ENCODE measurements at places on chromosomes 2 and 18. TPM values are rescaled to one million over a fixed set of nuclear protein-coding genes. Genes with fewer than 3 reads are reported as not detected.

Gene BMP10
- not detected for total RNA-seq

DNA sequence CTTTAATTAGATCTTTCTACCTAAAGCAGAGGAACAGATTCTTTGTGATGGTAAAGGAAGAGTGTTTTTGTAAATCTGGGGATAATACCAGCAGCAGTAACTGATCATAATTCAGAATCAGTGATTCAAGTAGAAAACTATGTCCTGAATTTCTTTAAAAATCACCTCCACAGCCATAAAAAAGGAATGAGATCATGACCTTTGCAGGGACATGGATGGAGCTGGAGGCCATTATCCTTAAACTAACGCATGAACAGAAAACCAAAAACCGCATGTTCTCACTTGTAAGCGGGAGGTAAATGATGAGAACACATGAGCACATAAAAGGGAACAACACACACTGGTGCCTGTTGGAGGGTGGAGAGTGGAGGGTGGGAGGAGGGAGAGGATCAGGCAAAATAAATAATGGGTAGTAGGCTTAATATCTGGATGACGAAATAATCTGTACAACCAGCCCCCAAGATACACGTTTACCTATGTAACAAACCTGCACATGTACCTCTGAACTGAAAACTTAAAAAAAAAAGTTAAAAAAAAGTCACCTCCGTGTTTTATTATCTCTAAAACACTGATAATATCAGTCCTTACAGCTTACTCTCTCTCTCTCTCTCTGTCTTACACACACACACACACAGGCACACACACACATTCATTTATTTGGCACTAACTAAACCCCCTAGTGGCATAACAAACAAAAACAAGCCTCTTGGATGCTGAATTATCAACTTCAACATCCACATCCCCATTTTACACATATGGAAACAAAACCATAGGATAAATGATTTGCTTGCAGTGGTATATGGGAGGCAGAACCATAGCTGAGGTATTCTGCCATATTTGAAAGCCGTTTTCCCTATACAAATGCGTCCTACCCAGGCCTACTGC is 1.4 kb downstream of the TM4SF20 start:
- DNase-seq = peak; percentile 23

- no peak for DNase-seq
These were observed 22.4 kb upstream of the REV1 start for GRCh38 chr2:99512181-99512591.

GRCh38 chr2:105756435-105756834 is 11.7 kb downstream of the NCK2 start:
- no peak for DNase-seq

DNA sequence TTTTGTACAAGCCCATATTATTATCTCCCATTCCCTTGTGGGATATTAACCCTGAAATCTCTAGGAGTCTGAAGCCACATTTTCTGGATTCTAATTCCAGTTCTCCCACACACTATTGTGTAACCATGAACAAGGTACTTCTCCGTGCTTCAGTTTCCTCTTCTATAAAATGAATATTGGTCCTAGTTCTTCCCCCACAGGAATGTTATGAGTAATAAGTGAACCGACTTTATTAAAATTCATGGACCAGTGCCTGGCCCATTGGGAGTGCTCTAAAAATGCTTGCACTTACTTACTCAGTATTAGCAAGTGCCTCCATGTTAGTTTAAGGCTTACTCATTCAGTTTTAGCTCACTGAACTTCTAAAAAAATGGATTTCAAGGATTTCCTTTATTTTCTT is 1.4 kb upstream of the ACMSD start:
- DNase-seq = no peak

- no peak for DNase-seq
These were observed 1.4 kb downstream of the UBE2F start for GRCh38 chr2:237968048-237968862.

GRCh38 chr18:44805643-44806042 is 125.0 kb downstream of the SETBP1 start:
- no peak for DNase-seq

DNA sequence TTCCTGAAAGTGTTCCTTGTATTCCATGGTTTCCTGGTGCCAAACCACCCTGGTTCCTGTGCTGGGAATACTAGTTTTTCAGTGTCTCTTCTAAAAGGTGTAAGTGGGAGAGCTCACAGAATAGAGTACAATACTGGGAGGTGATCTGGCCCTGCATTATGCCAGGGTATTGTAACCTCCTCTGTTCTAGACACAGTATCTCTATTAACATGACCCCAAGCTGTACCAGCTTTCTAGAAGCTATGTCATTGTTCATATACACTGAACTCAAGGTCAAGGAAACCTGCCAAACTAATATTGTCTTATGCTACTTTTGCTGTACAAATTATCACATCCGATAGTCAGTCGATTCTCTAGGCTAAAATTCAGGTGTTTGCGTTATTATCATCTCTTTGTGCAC is 32.7 kb downstream of the SETBP1 start:
- no peak for DNase-seq

Gene SANBR
- total RNA-seq = 4.6 TPM

GRCh38 chr2:42613281-42614064 is 45.0 kb downstream of the MTA3 start:
- no peak for DNase-seq

DNA sequence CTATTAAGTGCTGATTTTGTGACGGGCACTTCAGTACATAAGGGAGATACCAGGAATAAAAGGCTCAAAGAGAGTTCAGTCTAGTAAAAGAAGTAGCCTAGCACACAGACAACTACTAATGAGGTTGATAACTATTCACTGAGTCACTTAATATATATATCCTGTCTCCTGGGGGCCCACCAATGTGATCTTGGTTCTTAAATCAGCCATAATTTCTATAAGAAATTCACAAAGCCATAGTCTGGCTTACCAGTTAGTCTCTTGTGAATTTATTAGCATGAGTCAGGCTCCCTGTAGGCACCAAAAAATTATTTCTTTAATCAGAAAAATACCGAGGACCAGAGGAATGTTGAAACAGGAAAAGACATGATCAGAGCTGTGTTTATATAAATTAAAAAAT is 10.4 kb downstream of the KCNE4 start:
- no peak for DNase-seq

DNA sequence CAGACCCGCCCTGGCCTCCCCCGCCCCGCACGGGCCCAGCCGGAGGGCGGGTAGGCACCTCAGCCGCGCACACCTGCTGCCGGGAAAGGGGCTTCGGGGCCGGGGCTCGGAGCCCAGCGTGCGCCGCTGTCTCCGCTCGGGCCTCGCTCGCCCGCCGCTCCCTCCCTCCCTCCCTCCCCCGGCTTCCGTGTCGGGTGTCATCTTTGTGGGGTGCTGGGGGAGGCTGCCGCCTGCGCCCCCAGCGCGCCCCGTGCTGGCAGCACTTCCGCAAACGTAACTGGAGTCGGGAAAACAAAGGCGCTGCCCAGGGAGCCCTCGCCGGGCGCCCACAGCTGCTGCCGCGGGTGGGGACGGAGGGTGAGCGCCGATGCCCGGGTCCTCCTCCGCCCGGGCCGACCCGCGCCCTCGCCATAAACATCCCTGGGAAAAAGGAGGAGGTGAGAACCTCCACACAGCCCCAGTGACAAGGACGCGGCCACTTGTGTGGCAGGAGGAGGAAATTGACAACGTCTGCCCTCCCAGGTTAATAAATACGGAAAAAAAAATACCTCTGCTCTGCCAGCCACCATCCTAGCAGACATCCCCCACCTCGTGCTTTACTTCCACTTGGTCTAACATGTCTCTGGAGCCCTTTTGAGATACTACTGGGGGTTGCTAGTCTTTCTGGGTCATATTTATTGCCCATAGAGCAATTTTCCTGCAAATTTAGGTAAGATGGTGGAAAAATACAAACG is 550 bp downstream of the MFSD6 start:
- DNase-seq = peak; percentile 7

Gene CLEC4F
- not detected for total RNA-seq

Gene CYP27A1
- 1.6 TPM for total RNA-seq

Gene TDRD15
- total RNA-seq = not detected

DNA sequence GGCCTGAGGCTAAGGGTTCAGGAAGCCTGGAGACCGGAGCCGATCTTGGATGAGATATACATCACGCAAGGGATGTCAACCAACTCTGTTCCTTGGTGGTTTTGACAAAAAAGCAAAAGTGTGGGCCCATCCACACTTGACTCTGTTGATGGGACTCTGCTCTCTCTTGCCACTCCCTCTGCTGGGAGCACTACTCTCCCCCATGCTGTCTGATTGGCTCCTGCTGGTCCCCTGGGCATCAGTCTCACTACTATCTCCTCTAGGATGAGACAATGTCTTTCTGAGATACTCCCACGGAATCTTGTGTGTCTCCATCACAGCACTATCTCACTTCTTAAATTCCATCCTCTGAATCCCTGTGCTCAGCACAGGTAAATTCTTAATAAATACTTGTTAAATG is 56.8 kb upstream of the DNMT3A start:
- no peak for DNase-seq

Gene GPR75
- total RNA-seq = 1.2 TPM

- DNase-seq = no peak
These were observed 224.0 kb upstream of the ID2 start for GRCh38 chr2:8457699-8458502.

DNA sequence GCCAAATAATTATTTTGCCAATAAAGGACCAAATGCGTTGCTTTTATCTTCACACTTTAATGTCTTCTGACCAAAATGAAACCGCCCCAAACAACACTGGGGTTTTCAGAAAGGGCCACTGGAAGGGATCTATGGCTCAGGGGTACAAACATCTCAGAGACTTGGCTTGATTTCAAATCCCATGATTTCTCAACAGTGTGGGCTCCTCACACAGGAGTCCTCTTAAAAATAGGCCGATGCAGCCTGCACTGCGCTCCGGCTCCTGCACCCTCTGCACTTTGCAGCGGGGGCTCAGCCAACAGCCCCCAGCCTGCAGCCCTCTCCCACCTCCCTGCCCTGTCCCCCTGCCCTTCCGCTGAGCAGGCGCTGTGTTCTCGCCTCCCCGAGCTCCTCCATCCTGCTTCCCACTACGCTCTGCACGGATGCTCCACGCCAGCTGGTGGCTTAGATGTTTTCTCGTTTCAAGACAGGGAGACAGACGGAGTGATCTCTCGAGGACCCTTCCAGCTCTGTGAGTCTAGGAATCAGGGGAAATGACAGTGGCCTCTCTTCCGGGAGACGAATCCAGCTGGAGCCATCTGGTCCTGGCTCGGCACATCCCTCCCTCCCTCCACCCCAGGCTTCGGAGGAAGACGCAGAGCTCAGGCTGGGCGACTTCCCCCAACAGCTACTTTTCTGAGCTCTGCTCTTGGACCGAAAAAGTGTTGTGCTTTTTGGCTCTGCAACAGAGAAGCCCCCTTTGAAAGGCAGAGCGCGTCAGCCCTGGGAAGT is 71.4 kb downstream of the KCNF1 start:
- DNase-seq = no peak

Gene PSMA8
- total RNA-seq = not detected

- DNase-seq = no peak
These were observed 61.3 kb upstream of the CREB1 start for GRCh38 chr2:207468488-207468887.

- DNase-seq = no peak
These were observed 29.2 kb downstream of the ZNF521 start for GRCh38 chr18:25322806-25323205.

DNA sequence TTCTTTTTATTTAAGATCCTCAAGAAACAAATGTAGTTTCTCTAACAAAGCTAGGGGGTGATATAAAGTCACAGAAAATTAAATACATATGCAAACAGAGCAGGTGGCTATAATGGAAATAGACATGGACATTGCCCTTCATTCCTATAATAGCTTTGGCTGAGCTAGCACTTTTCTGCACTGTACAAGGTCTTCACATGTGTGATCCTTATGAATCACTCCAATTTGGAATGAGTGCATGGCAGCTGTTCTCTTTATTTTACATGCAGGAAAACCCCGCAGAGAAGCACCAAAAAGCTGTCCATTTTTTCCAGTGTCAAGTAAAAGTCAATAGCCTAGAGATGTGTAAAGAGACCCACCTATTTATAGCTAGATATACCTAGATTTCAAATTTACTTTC is 747.4 kb upstream of the SLC8A1 start:
- DNase-seq = no peak

GRCh38 chr2:148614322-148615049 is 30.1 kb upstream of the EPC2 start:
- DNase-seq = peak; percentile 4

Gene LYG2
- total RNA-seq = 0.27 TPM

- no peak for DNase-seq
These were observed 9.2 kb downstream of the ALLC start for GRCh38 chr2:3667151-3667631.

- no peak for DNase-seq
These were observed 20.3 kb upstream of the MARCO start for GRCh38 chr2:118921646-118922045.

Gene STAMBP
- total RNA-seq = 45.2 TPM

- DNase-seq = no peak
These were observed 18.8 kb upstream of the SH3RF3 start for GRCh38 chr2:109110170-109110569.

- DNase-seq = no peak
These were observed 71.7 kb downstream of the PTRHD1 start for GRCh38 chr2:24721470-24721869.

Gene TCF23
- not detected for total RNA-seq

GRCh38 chr2:127479219-127479825 is 47.0 kb downstream of the IWS1 start:
- peak; percentile 34 for DNase-seq

Gene SRD5A2
- total RNA-seq = not detected

- DNase-seq = no peak
These were observed 44.4 kb upstream of the BZW1 start for GRCh38 chr2:200767111-200767885.

Gene C18orf54
- total RNA-seq = 10.0 TPM

- no peak for DNase-seq
These were observed 109.4 kb downstream of the TANC1 start for GRCh38 chr2:159077869-159078268.

DNA sequence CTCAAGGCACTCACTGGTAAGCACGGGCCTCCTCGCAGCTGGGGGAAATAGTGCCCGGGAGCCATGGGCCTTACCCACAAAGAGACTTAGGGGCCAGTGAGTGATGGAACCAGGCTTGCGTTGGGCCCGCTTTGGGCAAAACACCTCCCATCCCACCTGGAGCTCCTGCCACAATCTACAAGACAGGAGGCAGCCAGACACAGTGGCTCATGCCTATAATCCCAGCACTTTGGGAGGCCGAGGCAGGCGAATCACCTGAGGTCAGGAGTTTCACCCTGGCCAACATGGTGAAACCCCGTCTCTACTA is 88.2 kb downstream of the TFCP2L1 start:
- no peak for DNase-seq

GRCh38 chr18:77191071-77191751 is 58.4 kb upstream of the GALR1 start:
- no peak for DNase-seq

DNA sequence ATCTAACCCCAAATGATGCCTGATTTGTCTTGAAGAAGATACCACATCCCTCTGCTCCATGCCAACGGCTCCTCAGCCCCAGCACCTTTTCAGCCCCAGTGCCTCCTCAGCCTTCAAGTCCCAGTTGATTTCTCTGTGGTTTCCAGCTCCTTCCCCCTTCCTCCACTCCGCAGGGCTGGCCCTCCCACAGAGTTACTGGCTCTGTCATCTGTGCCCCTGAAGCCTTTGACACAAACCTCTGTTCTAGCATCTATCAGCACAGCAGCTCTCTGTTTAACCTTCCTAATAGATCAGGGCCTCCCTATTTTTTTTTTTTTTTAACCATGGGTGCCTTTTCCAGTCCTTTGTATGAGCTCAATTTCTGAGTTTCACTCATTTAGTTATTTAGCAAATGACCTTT is 201.3 kb upstream of the CXCR4 start:
- DNase-seq = no peak

Data from HCT116 (cell line).